ENCODE measurements at places on chromosomes 3 and 15. TPM values are rescaled to one million over a fixed set of nuclear protein-coding genes. Genes with fewer than 3 reads are reported as not detected.

- no peaks in the 10 kb centered on the region for H3K27me3 ChIP-seq
- H3K4me1 ChIP-seq, result no peaks in the 10 kb centered on the region
- H3K27ac ChIP-seq, result no peak overlapping the region
- no peak overlapping the region for H3K4me3 ChIP-seq
- H3K36me3 ChIP-seq, result no peaks in the 10 kb centered on the region
These were observed 646.3 kb downstream of the CADM2 start for GRCh38 chr3:85605066-85605465.

- no peaks in the 10 kb centered on the region for H3K36me3 ChIP-seq
- no peak for DNase-seq
- H3K27ac ChIP-seq, result no peak overlapping the region
- H3K4me3 ChIP-seq, result no peak overlapping the region
- no peaks in the 10 kb centered on the region for H3K4me1 ChIP-seq
These were observed 74.9 kb upstream of the NDN start for GRCh38 chr15:23762026-23762425.

CHST13 gene
- polyA plus RNA-seq, result 15.6 TPM

SLC12A8 gene
- 16.9 TPM for polyA plus RNA-seq

GRCh38 chr3:88707837-88708236 lies 399.6 kb upstream of the EPHA3 start:
- H3K36me3 ChIP-seq, result no peaks in the 10 kb centered on the region
- no peaks in the 10 kb centered on the region for H3K4me1 ChIP-seq
- no peak overlapping the region for H3K27ac ChIP-seq

LRRN1 gene
- polyA plus RNA-seq, result 128 TPM

VGLL3 gene
- polyA plus RNA-seq, result 21.6 TPM

GRCh38 chr15:75238150-75238549 lies 20.0 kb upstream of the GOLGA6C start:
- H3K4me3 ChIP-seq, result no peak overlapping the region
- no peak overlapping the region for H3K27ac ChIP-seq
- no peak for DNase-seq
- H3K4me1 ChIP-seq, result no peaks in the 10 kb centered on the region
- no peaks in the 10 kb centered on the region for H3K27me3 ChIP-seq

CLRN1 gene
- polyA plus RNA-seq, result 0.20 TPM

- no peaks in the 10 kb centered on the region for H3K27me3 ChIP-seq
- no peaks in the 10 kb centered on the region for H3K36me3 ChIP-seq
- no peak overlapping the region for H3K4me3 ChIP-seq
- H3K4me1 ChIP-seq, result no peaks in the 10 kb centered on the region
- no peak overlapping the region for H3K27ac ChIP-seq
These were observed 626.5 kb upstream of the DPPA4 start for GRCh38 chr3:109963831-109964230.

All from H1 (cell line).